ENCODE measurements at places on chromosomes 4 and X.

GRCh38 chrX:154531626-154532025 is 15.0 kb downstream of the G6PD start:
- DNase-seq = no peak

DNA sequence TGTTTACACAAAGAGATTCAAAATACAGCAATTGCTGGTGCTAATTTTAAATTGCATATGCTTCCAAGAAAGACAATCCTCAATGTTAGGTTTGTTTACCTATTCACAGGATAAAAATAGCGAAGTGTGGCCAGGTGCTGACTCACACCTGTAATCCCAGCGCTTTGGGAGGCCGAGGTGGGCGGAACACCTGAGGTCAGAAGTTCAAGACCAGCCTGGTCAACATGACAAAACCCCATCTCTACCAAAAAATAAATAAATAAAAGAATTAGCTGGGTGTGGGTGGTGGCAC is 77.7 kb downstream of the OPHN1 start:
- DNase-seq = no peak

GRCh38 chr4:97720869-97721432 is 422.3 kb downstream of the STPG2 start:
- no peak for DNase-seq

DNA sequence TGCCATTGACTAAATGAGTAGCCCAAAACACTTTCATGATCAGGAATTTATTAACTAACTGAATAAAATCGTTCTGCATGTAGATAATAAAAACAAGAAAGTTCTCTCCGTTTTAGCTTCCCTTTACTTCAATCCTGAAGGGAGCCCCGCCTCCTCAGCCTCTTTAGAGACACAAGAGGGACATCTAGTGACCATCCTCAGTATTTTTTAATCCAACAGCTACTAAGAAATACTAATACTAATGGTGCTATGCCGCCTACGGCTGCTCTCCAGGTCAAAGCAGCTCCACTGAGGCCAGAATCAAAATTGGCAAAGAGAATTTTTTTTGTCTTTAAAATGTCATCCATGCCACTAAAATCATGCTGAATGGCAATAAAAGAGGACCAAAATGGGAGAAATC is 3.2 kb upstream of the PCDH19 start:
- DNase-seq = peak; percentile 70

GRCh38 chr4:98245226-98245625 is 16.0 kb upstream of the RAP1GDS1 start:
- DNase-seq = no peak

GRCh38 chr4:185145572-185145971 is 2.5 kb downstream of the SLC25A4 start:
- DNase-seq = no peak

DNA sequence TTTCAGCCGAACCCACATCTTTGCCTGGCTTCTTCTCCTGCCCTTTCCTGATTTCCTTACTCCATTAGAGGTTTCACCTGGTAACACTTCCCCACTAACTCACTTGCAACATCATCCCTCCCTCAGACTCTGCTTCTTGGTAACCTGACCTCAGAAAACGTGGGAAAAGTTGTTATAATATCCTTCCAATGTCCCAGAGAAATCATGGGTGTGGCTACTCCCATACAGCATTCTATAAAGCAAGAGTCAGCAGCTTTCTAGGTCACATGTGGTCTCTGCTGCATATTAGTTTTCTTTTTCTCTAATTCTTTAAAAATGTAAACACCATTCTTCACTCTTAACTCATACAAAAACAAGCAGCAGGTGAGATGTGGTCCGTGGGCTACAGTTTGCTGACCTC is 283.1 kb upstream of the MAOA start:
- no peak for DNase-seq

DNA sequence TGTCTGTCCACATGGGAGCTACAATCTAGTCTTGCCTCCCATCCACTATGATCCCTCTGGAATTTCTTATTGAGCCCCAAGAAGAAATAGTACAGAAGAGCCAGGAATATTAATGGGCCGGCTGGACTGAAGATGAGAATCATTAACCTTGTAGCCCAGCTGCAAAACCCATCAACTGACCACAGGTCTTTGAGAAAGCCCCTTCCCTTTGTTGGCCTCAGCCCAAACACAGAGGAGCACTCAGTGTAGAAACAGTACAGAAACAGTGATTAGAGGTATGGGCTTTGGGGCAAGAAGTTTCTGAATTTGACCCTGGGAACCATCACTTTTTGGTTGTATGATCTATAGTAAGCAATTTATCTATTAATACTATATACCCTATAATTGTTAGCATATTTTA is 76.8 kb upstream of the RAB40AL start:
- DNase-seq = no peak

DNA sequence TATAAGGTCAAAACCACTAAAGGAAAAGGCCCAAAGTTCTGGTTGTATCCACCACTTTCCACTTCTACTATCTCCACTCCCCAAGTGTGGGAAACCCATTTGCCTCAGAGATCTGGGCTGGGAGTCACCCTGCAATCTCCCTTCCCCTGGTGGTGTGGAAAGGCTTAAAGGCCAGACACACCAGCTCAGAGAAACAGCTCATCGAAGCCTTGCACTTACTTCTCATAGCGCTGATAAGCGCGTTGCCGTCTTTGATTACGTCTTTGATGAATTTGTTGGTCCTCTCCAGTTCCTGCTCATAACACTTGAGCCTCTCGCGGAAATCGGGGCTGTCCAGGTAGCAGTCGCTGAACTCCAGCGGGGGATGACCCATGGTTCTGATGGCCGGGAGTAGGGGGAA is 647 bp downstream of the OPHN1 start:
- no peak for DNase-seq

GRCh38 chr4:140331876-140332275 is 41.6 kb upstream of the SCOC start:
- DNase-seq = no peak

DNA sequence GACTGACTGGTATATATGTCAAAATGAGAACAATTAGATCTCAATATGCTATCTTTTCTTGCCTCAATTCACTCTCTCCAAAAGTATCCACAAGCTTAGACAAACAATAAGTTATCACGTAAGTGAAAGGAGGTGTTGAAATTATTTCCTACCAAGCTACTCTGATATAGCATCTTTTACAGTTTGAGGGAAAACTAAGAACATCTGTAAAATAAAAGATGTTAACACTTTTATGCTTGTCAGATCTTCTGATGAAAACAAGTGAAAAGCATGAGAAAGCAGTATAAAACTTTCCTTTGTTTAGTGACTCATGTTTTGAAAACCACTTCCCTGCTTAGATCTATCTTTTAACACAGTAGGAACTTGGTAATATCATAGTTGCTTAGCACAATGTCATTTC is 8.4 kb upstream of the MAB21L2 start:
- DNase-seq = peak; percentile 38

- DNase-seq = no peak
Measured at GRCh38 chr4:7539659-7540058, 104.9 kb upstream of the PSAPL1 start.

DNA sequence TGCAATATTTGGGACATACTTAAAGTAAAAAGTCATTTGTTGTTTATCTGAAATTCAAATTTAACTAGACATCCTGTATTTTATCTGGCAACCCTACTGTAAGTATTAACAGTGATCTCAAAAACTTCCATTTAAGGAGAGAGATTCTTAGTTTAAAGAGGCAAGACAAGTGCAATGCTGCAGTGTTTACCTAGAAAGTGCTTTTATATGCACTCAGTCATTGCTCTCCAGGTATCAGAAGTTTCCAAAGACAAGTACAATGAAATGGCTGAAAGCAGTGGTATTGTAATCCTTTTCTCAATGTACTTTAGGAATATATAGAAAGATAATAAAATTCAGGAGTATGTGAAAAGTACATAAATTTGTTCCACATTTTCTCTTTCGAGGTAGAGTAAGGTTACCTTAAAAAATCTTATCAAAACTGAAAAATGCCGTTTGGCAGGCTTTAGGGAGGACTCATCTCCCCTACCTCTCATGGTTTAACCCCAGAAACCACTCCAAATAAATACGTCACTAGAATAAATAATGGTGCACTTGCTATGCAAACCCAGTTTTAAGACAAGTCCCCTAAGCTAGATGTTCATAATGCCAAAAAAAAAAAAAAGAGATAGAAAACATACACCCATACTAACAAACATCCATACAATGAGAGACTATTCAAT is 45.7 kb downstream of the ELF2 start:
- no peak for DNase-seq

DNA sequence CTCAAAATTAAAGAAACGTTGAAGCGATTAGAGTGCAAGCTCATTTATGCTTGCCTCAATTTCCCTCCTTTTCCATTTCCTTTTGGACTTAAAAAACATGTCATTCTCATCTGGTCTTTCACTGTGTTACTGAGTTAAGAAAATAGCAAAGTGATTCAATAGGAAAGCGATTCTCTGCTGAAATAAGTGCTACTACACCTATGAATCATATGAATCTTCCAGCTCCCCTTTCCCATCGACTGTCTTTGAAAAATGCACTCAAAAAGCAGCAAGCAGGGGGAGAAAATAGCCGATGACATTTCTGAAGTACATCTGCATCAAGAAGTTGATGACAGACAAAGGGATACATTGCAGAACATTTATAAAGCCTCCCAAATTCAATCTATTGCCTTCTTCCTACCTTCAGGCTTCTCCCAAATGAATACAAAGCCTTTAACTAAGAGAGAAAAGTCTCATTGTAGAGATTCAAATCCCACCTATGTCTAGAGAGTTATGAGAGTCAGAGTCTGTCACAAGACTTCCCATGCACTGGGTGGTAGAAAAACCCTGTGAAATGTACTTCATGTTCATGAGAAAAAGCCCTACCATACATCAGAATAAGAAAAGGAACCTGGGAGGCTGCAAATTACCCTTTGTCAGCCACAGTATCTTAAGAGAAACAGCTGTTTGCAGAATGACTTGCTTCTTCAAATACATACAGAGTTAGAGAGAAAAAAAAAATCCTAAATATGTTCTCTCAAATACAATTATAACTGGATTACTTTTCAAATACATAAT is 78.9 kb downstream of the MBNL3 start:
- DNase-seq = no peak

DNA sequence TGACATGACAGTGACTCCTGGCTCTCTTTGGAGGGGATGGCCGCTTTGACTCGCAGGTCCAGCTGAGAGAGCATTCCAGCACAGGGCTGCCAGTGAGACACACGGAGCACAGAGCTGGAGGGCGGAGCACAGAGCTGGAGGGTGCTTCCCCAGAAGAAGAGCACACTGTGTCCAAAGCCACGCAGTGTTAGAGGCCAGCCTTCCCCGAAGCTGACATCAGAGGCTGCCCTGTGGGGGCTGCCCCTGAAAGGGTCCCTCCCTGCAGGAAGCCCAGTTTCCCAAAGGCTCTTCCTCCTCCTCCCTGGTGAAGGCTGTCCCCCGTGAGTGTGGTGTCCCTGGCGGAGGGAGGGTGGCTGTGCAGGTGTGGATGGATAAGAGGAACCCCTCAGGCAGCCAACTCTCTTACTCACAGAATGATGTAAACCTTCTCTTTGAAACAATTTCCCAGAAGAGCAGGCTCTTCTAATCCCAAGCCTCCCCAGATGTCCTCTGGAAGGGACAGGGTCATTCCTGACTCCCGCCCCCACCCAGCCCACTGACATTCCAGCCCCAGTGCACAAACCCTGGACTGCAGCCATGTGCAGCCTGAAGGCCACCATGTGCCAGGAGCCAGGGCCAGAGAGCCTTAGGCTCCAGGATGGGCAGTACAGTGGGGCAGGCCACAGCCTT is 53.4 kb downstream of the PSAPL1 start:
- DNase-seq = peak; percentile 35

DNA sequence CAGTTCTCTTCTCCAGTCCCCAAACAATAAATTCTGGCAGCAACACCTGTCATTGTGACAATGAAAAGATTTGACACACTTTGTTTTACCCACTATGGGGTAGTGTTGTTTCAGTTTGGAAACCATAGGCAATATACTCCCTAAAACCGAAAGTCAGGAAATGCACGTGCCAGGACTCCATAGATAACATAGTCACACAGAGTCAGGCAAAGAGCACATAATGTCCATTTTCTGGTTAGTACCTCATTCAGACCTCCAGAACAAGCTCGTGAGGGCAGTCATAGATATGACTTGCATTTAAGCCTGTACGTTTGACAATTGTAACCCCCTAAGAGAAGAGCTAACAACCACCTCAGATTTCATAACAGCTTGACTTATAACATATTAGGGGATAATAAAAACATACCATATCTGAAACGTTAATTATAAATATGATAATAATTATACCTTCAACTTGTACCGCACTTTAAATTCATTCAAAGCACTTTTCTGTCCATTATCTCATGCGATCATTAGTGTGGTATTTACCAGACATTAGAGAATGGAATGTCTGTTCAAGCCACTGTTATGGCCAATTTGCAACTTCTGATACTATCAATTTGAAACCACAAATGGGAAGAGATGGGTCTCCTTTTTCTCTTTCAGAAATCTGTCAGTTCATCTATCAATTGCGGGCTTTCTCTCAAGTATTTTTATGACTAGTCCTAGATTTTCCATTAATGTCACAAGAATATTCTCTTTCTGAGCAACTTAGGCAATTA is 147.4 kb downstream of the LDB2 start:
- no peak for DNase-seq

- DNase-seq = no peak
Measured at GRCh38 chr4:83212041-83212851, 72.4 kb downstream of the COQ2 start.

GRCh38 chr4:181757910-181758660 is 485.1 kb upstream of the TENM3 start:
- no peak for DNase-seq

- DNase-seq = no peak
Measured at GRCh38 chr4:112196461-112196860, 35.1 kb upstream of the AP1AR start.

- DNase-seq = peak; percentile 82
Measured at GRCh38 chrX:151902813-151903591, 9.7 kb upstream of the MAGEA4 start.

DNA sequence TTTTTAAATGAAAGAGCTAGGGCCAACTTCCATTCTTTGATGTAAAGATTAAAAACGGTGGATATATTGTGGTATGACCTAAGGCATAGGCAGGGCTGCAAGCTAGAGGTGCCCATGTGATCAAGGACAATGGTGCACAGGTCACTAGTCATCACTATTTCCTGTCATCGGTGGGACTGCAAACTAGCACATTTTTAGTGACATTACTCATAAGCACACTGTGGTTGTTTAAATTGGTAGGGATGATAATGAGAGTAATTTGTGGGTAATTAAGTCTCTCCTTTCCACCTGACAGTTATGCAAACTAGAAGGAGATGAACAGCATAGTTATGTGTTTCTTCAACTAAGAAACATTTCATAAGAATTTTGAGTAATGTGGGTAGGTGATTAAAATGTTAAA is 85.4 kb downstream of the GPRIN3 start:
- DNase-seq = no peak

DNA sequence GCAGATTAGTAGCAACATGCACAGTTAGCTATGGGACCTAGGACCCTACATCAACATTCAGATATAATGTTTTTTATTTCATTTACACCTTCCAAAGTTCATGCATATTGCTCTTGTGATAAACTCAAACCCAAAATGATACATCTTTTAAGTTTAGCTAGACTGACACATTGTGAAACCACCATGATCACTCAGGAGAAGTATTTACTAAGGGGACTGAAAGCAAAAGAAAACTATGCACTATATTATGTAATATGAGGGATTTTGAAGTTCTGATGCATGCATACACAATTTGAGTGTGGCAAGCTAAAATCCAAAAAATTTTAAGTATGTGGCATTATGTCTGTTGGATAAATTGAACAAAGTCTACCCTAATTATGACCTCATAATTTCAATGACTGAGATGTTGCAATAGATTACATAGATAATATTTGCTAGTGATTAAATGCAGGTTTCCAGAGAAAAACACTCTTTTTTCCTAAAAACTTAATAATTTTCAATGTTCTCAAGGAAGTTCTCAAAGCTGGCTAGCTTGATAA is 914.8 kb upstream of the GRIA3 start:
- DNase-seq = peak; percentile 2

- DNase-seq = no peak
Measured at GRCh38 chr4:150108691-150109090, 30.4 kb downstream of the DCLK2 start.

Data from AG08395 (cell line).